Fibroblast of lung (primary cell): ENCODE measurements at places on chromosomes 12 and 14. TPM values are rescaled to one million over a fixed set of nuclear protein-coding genes. Genes with fewer than 3 reads are reported as not detected.
A peak's percentile ranks its signal among the peaks of the same experiment; 100 is the strongest.

Gene DENR
- total RNA-seq: 30.8 and 40.6 TPM in 2 replicates

Gene KRT86
- 0.17 TPM in 1 of 2 replicates, not detected in the other for total RNA-seq

DNA sequence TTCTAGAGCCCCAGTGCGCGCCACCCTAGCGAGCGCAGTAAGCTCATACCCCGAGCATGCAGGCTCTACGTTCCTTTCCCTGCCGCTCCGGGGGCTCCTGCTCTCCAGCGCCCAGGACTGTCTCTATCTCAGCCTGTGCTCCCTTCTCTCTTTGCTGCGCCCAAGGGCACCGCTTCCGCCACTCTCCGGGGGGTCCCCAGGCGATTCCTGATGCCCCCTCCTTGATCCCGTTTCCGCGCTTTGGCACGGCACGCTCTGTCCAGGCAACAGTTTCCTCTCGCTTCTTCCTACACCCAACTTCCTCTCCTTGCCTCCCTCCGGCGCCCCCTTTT is 791 bp downstream of the TMEM233 start:
- peak; percentile 29 for DNase-seq

DNA sequence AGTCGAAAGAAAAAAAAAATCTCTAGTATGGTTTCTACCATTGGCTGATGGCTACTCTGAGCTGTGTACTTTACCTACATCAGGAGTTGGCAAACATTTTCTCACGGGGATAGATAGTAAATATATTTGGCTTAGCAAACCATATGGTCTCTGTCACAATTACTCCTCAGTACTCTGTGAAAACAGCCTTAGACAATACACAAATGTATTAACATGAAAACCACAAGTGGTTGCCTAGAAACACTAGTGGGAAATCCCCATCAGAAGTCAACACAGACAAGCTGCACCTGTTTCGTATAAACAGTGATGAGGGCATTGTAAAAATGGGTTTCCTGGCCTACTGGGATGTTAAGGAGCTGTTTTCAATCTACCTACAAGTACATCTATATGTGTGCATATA is 84.6 kb upstream of the NAV3 start:
- DNase-seq: peak; percentile 59

GRCh38 chr12:67155863-67156262 is 113.3 kb upstream of the CAND1 start:
- no peak for DNase-seq

DNA sequence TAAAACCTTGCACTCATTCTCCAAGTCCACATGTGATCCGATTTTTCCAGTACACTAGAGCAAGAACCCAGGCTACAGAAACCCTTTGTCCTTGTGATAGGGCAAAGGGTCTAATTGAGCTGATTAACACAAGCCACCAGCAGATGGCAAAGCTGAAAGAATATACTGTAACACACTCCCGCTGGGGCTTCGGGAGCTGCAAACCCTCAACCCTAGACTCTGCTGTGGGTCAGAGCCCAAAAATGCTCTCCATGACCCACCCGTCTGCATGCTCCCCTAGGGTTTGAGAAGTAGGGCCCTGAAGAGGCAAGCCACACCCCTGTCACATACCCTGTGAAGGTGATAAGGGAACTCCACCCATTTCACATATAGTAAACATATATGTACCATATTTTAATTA is 33.6 kb upstream of the PCNX1 start:
- no peak for DNase-seq

Gene ITGA7
- total RNA-seq: 40.3 and 130 TPM in 2 replicates

DNA sequence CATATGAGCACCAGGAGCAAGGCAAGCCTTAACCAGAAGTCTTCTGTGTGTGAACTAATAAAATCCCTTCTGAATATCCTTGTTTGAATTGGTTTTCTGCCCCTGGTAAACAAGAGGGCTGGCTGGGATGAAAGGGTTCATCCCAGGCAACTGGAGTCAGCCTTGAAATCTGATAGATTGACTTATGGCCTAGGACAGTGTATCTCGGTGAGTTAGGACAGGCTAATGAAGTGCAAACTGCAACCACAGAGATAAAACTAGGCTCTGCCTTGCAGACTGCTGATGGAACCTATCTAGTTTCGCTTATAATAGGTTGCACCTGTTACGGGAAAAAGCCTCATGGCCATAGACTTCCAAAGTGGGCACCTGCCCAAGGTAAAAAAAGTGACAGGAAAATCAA is 451.9 kb upstream of the NOVA1 start:
- DNase-seq: no peak

GRCh38 chr12:51482929-51483697 is 58.5 kb downstream of the SLC4A8 start:
- peak; percentile 6 for DNase-seq

DNA sequence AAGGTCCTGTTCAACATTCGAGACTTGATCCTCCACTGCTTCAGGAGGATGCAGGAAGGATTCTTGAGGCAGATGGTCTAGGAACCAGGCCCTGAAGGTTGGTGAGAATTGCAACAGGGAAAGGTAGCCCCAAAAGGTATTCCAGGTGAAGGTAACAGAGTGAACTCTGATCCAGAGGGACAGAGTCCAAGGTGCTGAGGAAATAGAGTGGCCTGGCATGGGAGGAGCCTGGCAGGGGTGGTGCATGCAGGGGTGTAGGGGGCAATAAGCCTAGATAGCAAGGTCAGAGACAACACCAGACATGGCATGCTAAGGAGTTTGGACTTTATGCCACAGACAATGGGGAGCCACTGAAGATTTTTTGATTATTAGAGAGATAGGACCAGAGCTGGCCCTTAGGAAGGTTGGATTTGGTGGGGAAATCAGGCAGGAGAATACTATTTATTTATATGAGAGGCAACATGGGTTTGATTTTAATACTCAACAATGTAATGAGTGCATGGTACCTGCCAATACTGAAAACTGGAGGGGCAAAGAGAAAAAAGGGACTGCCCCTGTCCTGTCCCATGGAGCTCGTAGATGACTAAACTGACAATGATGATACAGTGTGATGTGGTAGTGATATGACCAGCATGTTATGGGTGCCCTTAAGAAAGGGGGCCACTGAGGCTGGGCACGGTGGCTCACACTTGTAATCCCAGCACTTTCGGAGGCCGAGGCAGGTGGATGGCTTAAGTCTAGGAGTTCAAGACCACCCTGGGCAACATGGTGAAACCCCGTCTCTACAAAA is 50.5 kb upstream of the TMED10 start:
- no peak for DNase-seq

- peak; percentile 36 for DNase-seq
These were observed 57.9 kb upstream of the FICD start for GRCh38 chr12:108457006-108457733.

DNA sequence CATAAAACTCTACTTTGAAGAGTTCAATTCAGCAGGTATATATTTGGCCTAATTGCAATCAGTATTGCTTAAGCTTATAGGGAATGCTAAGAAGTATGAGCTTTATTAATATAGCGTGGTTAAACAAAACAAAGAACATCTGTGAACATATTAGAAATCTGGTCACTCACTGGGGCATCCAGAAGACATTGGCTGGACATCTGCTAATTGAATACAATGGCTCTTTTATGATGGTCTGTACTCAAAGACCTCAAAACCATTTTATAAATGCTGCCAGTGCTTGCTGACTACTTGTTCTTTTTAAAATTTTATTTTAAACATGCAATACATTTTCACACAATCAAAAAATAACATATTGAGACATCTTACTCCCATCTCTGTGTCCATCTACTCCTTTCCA is 173.0 kb downstream of the STXBP6 start:
- DNase-seq: no peak

DNA sequence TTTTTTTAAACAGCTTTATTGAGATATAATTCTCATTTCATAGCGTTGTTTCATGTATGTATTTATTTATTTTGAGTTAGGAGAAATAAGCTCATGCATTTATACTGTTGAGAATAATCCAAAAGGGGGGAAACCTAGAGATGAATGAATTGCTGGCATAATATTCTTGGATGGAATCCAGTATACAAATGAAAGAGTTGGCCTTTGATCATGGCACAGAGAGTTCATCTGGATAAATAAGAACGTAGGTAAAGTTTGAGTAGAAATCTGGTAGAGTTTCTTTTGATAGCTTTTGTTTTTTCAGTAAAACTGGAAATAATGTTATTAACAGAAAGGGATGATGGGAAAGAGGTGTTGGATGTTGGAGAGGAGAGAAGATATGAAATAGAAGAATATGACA is 166.2 kb downstream of the LRRK2 start:
- no peak for DNase-seq

Gene SOX5
- total RNA-seq: 16.4 and 32.0 TPM in 2 replicates

- no peak for DNase-seq
These were observed 164.3 kb upstream of the TMPO start for GRCh38 chr12:98351089-98351488.

DNA sequence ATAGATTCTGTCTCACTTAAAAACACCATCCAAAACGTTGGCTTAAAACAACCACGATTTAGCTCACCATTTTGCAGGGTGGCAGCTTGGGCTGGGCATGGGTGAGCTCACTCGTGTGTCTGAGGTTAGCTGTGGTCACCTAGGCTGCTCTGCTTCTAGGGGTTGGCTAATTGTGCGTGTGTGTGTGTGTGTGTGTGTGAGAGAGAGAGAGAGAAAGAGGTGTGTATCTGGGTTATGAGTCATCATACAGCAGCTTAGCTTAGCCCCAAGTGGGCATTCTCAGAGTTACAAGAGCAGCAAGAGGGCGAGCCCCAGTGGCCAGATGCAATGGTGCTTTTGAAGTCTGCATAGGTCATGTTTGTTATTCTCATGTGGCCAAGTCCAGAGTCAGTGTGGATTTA is 6.0 kb downstream of the FBXW8 start:
- DNase-seq: peak; percentile 91
